Activated CD4-positive, alpha-beta memory T cell treated with anti-CD3 and anti-CD28 coated beads for 36 hours (primary cell): ENCODE measurements at places on chromosomes 7 and 10. TPM values are rescaled to one million over a fixed set of nuclear protein-coding genes. Genes with fewer than 3 reads are reported as not detected.

DNA sequence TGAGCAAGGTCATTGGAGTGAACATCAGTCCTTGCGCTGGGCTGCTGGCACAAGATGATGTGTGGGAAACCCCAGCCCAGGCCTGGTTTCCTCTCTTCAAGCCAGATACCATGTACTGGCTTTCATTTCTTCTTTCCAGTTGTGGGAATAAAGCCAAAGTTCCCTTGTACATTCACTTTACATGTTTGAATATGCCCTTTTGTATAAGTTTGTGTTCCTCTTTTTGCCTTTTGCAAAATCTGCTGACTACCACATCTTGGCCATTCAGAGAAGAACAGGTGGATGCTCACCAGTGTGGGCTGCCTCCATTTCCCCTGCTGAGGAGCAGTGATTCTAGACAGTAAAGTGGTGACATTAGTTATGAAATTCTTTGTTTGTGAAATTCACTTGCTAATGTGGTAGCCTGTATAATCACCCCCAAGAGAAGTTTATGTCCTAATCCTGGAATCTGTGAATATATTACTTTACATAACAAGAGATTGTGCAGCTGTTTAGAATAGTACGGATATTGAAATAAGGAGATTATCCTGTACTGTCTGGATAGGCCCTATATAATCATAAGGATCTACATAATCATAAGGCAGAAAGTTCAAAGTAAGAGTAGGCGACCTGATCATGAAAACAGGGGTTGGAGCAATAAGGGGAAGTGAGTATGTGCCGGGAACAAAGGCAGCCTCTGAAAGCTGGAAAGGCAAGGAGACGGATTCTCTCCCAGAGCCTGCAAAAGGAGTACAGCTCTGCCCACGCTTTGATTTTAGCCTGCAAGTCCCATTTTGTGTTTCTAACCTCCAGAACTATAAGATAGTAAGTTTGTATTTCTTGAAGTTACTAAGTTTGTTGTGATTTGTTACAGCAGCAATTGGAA lies 18.8 kb upstream of the AOAH start:
- H3K27me3 ChIP-seq, result no peaks in the 10 kb centered on the region
- H3K4me1 ChIP-seq, result peaks cover 9% of the 10 kb centered on the region
- DNase-seq, result no peak
- H3K27ac ChIP-seq, result no peak overlapping the region

- no peak overlapping the region for H3K27ac ChIP-seq
- peaks cover 5% of the 10 kb centered on the region for H3K4me1 ChIP-seq
- no peak overlapping the region for H3K4me3 ChIP-seq
- no peaks in the 10 kb centered on the region for H3K27me3 ChIP-seq
- DNase-seq, result no peak
These were observed 124.8 kb downstream of the PHTF2 start for GRCh38 chr7:77923419-77923818.

ZNF680 gene
- total RNA-seq, result 13.0 TPM

HECW1 gene
- not detected for total RNA-seq

GRCh38 chr7:1741246-1741645 lies 71.2 kb downstream of the ELFN1 start:
- peaks cover 3% of the 10 kb centered on the region for H3K27me3 ChIP-seq
- H3K4me3 ChIP-seq, result peak overlapping the region; percentile 51
- H3K27ac ChIP-seq, result no peak overlapping the region
- H3K4me1 ChIP-seq, result peaks cover 18% of the 10 kb centered on the region
- DNase-seq, result no peak

DNA sequence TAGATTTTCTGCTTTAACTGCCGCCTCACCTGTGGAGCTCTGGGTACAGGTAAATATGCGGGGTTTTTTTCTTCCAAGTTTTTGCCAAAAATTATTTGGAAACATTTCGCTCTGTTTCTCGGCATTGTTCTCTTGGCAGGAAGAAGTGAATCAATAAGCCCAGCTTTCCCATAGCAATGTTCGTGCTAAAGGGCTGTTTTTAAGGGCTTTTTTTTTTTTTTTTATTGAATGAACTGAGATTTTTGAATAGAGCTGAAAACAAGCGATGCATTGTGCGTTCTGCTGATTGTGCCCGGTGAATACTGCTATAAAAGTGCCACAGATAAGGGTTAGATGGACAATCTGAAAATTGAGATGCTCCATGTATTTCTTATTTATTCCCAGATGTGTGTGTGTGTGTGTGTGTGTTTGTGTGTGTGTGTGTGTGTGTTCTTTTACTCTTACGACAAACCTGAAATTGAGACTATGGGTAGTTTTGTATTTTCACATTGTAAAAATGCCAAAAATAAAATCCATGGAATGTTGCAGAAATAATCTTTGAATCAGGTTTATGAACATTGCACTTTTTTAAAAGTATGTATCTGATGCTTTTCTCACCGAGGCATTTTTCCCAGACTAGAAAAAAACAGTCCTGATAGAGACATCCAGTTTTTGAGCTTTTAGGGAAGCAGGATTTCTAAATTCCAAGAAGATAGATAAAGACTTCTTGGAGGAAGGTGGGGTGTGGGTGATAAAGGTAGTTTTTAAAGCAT lies 30.5 kb downstream of the KIAA1217 start:
- DNase-seq, result no peak
- H3K27ac ChIP-seq, result no peak overlapping the region
- no peaks in the 10 kb centered on the region for H3K4me1 ChIP-seq
- H3K4me3 ChIP-seq, result no peak overlapping the region
- H3K27me3 ChIP-seq, result peaks cover 13% of the 10 kb centered on the region

- no peak for DNase-seq
- peak overlapping the region; percentile 36 for H3K4me3 ChIP-seq
- peaks cover 93% of the 10 kb centered on the region for H3K36me3 ChIP-seq
- no peaks in the 10 kb centered on the region for H3K4me1 ChIP-seq
These were observed 18.9 kb downstream of the RBAK start for GRCh38 chr7:5064391-5065106.

DNA sequence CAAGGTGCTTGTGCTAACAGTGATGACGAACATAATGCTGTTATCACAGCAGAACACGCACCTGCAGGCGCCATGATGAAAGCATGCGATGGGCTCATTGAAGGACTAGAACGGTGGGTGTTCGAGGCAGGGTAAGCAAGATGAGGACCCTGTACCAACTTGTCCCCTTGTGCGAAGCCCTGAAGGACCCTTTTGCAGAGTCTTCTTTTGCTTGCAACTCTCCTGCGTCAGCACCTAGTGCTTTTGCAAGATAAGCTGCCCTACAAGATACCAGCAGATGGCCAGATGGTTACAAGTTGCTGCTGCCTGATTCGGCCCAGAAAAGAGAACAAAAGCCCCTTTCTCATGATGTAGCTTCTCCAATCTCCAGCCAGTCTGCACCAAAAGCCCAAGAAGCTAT lies 4.2 kb upstream of the IL15RA start:
- no peaks in the 10 kb centered on the region for H3K36me3 ChIP-seq
- DNase-seq, result no peak
- H3K4me1 ChIP-seq, result peaks cover 3% of the 10 kb centered on the region
- H3K27ac ChIP-seq, result no peak overlapping the region
- no peak overlapping the region for H3K4me3 ChIP-seq

- no peak overlapping the region for H3K27ac ChIP-seq
- no peak overlapping the region for H3K4me3 ChIP-seq
- H3K36me3 ChIP-seq, result no peaks in the 10 kb centered on the region
- no peaks in the 10 kb centered on the region for H3K4me1 ChIP-seq
These were observed 123.8 kb downstream of the PTEN start for GRCh38 chr10:87987206-87987605.

DNA sequence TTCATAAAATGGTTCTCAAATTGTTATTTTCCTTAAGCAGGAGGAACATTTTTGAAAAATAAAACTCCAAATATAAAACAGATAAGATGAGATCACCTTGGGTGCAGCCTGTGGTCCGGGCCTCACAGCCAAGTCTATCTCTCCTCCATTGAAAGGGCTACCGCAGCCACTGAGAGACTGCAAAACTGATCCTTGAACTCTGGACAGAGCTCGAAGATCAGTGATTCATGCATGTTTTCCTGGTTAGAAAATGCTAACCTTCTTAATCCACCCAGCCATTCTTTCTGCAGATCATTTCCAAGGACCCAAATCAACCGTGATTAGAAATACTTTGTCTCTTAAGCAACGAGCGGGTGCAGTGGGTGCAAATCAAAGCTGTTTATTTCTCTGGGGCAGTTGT lies 378.8 kb downstream of the PLXDC2 start:
- DNase-seq, result no peak
- H3K27me3 ChIP-seq, result no peaks in the 10 kb centered on the region
- H3K4me1 ChIP-seq, result no peaks in the 10 kb centered on the region
- H3K27ac ChIP-seq, result no peak overlapping the region
